ENCODE measurements at places on chromosomes 2 and 18. TPM values are rescaled to one million over a fixed set of nuclear protein-coding genes. Genes with fewer than 3 reads are reported as not detected.

Gene DDX1
- total RNA-seq, result 167 TPM

- DNase-seq, result no peak
Measured at GRCh38 chr18:8117006-8117371, 492.2 kb upstream of the RAB12 start.

DNA sequence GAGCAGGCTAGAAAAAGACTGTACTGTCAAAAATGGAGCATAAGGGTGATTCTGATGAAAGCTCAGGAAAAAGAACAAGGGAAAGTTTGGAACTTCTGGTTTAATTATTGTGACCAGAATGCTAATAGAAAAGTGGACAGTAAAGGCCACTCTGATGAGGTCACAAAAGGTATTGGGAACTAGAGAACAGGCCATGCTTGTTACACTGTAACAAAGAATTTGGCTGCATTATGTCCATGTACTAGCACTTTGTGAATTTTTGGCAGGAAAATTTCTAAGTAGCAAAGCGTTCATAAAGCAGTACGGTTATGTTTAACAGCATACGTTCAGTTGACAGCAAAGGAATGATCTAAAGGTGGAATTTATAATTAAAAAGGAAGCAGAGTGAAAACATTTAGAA, 418.6 kb downstream of the TRIB2 start:
- DNase-seq, result no peak

Gene SETBP1
- 6.7 TPM for total RNA-seq

GRCh38 chr2:119156105-119156890, 2.3 kb downstream of the C1QL2 start:
- DNase-seq, result no peak

GRCh38 chr2:208618220-208618619, 211.6 kb downstream of the PTH2R start:
- no peak for DNase-seq

- no peak for DNase-seq
Measured at GRCh38 chr2:38835015-38835601, 40.6 kb downstream of the DHX57 start.

- DNase-seq, result no peak
Measured at GRCh38 chr2:140363131-140363530, 1582.9 kb upstream of the NXPH2 start.

Gene SNORC
- total RNA-seq, result 1.3 TPM

DNA sequence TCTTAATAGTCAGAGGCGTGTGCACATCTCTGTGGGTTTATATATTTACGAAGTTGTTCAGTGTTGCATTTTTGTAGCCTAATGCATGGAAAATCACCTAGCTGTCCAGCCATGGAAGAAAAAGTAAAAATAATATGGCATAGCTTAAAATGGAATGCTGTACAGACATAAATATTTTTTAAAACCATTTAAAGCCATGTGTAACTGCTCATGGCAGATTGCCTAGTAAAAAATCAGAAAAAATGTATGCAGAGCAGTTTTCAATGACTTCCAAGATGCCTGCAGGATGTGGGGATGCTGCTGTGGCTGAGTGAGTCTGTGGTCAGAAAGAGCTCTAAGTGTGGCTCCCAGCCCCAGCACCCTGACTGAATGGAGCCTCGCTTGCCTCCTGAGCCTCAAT, 64.8 kb upstream of the ALKAL2 start:
- DNase-seq, result no peak

GRCh38 chr2:164495491-164496223, 125.6 kb downstream of the GRB14 start:
- DNase-seq, result no peak

Gene MREG
- 0.84 TPM for total RNA-seq

Gene ATIC
- total RNA-seq, result 59.5 TPM

- DNase-seq, result no peak
Measured at GRCh38 chr2:227031379-227031778, 132.6 kb downstream of the COL4A4 start.
